Esophagus muscularis mucosa (tissue), 4 donors: ENCODE measurements at places on chromosomes 6 and 20. TPM values are rescaled to one million over a fixed set of nuclear protein-coding genes. Genes with fewer than 3 reads are reported as not detected.

- no peak overlapping the region for H3K27ac ChIP-seq
- H3K27me3 ChIP-seq, result no peaks in the 10 kb centered on the region
- no peaks in the 10 kb centered on the region for H3K36me3 ChIP-seq
- H3K4me3 ChIP-seq, result no peak overlapping the region
- no peak for DNase-seq
These were observed 467.1 kb upstream of the EPHA7 start for GRCh38 chr6:93886416-93886815.

GRCh38 chr6:82573254-82573972 is 209.8 kb downstream of the TPBG start:
- no peaks in the 10 kb centered on the region for H3K27me3 ChIP-seq
- no peak for DNase-seq
- H3K27ac ChIP-seq, result no peak overlapping the region
- H3K4me3 ChIP-seq, result no peak overlapping the region
- no peaks in the 10 kb centered on the region for H3K36me3 ChIP-seq

- no peak for DNase-seq
- peaks cover 12% of the 10 kb centered on the region for H3K4me1 ChIP-seq
These were observed 175.1 kb downstream of the JARID2 start for GRCh38 chr6:15420959-15421438.

- H3K27ac ChIP-seq, result no peak overlapping the region
- H3K4me3 ChIP-seq, result no peak overlapping the region
- H3K36me3 ChIP-seq, result peaks cover 43% of the 10 kb centered on the region
- DNase-seq, result no peak
- no peaks in the 10 kb centered on the region for H3K27me3 ChIP-seq
These were observed 25.0 kb downstream of the L3MBTL1 start for GRCh38 chr20:43532416-43533055.

DNA sequence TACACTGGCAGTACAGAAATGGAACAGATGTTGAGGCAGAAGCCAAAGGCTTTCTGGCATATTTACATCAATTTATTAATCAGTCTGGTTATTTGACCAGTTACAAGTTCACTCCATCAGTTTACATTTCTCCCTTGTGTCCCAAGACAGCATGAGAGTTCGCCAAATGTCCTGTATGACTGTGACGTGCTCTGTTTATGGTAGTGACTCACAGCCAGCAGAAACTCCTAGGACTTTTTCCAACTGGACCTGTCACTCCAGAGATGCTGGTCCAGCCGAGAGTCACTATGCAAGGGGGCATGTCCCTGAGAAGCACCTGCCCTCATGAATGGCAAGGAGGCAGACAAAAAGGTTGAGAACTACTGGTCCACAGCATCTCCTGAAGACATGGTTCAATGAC is 160.0 kb downstream of the LRFN2 start:
- DNase-seq, result no peak
- no peak overlapping the region for H3K27ac ChIP-seq
- H3K36me3 ChIP-seq, result no peaks in the 10 kb centered on the region
- no peaks in the 10 kb centered on the region for H3K27me3 ChIP-seq
- no peak overlapping the region for H3K4me3 ChIP-seq

Gene LIME1
- total RNA-seq, result 15.4 TPM

Gene ZNF334
- total RNA-seq, result 2.5 TPM

Gene ZKSCAN8
- 19.9 TPM for total RNA-seq

Gene ASIP
- not detected for total RNA-seq

Gene PRDM1
- total RNA-seq, result 2.1 TPM

Gene FAXC
- 41.7 TPM for total RNA-seq
